Stimulated activated CD4-positive, alpha-beta T cell treated with anti-CD3 and anti-CD28 coated beads, Interleukin-15, amount 100 ng/mL, for 48 hours (primary cell): ENCODE measurements at places on chromosomes 7 and 10.

- peak; percentile 35 for DNase-seq
Measured at GRCh38 chr10:72564596-72564995, 61.3 kb downstream of the MICU1 start.

- DNase-seq = no peak
Measured at GRCh38 chr10:128710098-128710797, 584.0 kb upstream of the MKI67 start.

DNA sequence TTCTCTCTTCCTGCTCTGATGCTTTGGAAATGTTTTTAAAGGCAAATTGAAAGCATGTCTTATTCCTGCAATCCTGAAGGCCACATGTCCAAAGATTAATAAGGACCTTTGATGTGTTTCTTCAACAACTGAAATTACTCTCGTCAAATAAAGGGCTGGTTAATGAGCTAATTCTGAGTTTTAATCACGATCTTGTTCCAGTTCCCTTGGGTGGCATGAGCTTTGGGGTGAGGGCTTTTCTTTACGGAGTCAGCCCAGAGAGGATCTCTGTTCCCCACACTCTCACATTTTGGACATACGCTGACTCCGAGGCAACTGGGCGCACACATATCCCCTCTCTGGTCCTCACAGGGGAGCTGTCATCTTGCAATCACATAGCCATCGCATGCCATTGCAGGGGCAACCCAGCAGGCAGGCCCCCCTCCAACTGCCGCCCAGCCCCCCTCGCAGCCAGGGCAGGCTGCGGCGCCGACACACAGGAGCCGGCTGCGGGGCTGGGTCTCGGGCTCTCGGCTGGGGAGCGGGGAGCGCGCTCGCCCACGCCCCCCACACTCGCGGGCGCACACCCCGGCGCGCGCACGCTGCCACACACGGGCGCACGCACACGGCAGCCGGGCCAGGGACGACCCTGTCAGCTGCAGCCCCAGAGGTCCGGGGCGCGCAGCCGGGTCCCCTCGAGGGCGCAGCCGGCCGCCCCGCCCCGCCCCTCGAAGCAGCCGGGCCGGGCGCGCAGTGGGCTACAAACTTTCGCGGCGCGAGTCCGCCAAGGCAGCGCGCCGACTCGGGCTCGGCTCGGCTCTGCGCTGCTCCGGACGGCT, at the start of gene GDF10:
Gene GDF10 (plus strand): TSS at position 587 of the 818 bp plus-strand sequence. CDS start 455 bp downstream, outside the sequence.
- no peak for DNase-seq

GRCh38 chr7:156638443-156639077, 2.0 kb upstream of the RNF32 start:
- no peak for DNase-seq

DNA sequence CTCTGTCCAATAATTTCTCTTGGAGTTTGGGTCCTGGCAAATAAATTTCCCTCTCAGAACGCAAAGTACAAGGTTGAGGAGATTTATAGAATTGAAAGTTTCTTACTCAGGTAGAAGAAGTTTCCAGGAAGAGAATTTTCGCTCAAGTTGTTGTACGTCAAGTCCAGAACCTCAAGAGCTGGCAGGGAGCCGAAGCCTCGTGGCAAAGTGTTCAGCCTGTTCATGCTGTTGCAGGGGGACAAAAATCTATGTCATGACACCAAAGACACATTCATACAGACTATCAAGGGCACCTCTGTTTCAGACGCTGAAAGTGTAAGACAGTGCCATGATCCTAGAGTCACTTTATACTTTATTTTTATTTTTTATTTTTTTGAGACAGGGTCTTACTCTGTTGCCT, 62.5 kb downstream of the RSU1 start:
- DNase-seq = no peak
